ENCODE measurements at places on chromosomes 11 and 22.
A peak's percentile ranks its signal among the peaks of the same experiment; 100 is the strongest.

DNA sequence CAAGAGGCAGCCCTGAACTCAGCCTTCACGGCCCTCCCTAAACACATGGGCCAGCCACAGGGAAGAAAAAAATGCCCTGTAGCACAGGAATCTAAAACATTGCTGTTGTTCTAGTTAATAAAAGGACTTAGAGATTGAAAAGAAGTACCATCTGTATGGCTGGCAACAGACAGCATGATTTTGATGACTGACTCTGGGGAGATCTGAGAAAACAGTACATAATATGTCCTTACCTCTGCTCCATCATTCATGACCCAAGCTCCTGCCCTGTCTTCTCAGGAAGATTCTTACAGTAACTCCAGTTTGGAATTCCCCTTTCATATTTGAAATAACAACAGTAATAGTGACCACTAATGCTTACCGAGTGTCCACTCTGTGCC, 244.2 kb downstream of the ETS1 start:
- no peak for DNase-seq

- DNase-seq = no peak
Measured at GRCh38 chr11:126317756-126318573, 14.1 kb downstream of the DCPS start.

DNA sequence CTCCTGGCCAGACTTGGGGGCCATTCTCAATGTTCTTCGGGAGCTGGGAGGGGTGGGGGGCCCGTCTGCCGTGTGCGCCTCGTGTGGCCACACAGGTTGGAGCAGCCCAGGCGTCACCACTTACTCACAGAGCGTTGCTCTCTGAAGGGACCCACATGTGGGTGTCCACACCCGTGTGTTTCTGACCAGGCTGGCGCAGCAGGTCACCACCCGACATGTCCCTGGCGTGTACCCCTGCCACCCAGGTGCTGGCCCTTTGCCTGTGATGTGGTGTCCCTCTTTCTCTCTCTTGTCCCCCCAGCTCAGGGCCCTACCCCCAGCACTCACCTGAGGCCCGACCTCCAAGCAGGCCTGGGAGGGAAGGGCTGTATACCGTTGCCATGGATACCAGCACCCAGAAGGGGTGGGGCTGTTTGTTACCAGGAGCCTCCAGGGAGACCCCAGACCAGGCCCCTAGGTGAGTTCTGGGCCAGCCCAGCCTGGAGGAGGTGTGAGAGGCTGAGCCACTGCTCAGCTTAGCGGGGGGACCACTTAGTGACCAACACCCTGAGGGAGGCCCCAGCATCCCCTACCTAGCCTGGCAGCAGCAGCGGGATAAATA, 1.4 kb downstream of the LMNTD2 start:
- no peak for DNase-seq

GRCh38 chr11:32400196-32400595, 35.1 kb downstream of the WT1 start:
- DNase-seq = no peak

DNA sequence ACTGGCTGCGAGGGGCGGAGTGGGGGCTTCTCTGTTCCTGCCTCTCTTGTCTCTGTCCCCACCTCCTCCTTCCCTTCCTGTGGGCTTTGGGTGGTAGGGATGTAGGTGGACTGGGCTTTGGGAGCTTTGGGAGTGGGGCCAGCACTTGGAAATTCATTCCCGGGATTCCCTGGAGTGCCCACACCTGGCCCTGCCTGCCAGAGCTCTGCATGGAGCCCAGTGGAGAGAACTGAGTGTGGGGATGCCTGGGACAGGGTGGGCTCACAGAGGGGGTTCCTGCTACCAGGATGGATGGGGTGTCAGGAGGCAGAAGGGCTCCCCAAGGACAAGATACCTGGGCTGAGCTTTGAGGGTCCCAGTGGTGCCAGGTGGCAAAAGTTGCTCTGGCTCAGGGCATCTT, 22.3 kb downstream of the CSF2RB start:
- DNase-seq = no peak

DNA sequence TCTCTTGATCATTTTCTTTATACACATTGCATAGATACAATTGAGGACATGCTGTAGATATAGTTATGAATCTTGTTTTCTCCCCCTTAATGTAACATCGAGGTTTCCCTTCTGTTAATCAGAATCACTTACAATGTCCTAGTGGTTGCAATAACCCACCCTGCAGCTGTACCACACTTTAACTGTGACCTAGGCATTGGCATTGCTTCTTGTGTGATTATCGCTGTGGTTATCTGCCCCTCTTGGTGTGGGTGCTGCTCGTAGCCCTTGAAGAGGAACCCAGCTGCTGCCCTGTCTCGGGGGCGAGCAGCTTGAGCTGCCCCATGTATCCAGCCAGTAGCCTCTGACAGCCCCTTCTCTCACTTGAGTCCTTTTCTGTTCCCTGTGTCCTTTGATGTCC, 1.5 kb downstream of the DGAT2 start:
- no peak for DNase-seq

DNA sequence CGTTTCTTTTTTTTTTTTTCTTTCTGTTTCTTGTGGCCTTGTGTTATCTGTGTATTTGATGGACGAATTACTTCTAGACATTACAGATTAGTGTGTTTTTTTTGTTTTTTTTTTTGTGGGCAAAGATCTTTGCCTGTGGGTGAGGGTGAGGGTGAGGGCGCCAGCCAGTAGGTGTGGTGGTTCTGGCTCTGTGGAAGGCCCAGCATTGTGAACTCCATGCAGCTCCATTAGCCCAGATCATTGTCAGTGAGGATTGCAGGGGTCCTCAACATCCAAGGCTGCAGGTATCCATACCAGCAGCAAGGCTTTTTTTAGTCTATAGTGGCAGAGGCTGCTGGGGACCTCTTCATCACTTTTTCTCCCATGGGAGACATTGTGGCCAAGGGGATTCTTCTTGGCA, 13.7 kb downstream of the BIRC2 start:
- DNase-seq = no peak

GRCh38 chr22:46389081-46389480, 53.6 kb downstream of the TRMU start:
- DNase-seq = no peak

DNA sequence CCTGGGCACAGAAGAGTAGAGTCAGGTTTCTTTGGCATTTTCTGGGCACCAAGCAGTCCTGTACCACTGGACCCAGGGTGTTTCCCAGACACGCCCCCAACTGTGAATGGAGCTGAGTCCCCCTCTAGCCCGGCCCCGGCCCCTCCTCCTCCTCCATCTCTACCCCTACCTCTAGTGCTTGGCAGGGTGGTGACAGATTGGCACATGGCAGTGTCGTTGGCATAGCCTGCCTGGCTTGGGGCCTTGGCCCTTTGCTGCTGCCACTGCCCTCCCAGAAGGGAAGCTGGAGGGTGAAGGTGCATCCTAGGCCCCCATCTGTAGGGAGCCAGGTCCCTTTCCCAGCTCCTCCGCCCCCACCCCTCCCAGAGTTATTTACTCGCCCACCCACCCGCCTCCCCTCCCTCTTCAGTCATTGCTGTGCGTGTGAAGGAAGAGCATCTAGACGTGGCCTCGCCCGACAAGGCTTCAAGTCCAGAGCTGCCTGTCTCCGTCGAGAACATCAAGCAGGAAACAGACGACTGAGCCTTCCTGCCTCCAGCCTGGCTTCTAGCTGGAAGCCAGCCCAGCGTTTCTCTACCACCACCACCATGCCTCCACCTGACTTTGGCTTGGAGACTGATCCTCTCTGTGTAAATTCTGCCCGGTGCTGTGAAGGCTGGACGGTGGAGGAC, 10.9 kb downstream of the CHADL start:
- no peak for DNase-seq

- no peak for DNase-seq
Measured at GRCh38 chr11:120062561-120062930, 75.4 kb downstream of the TRIM29 start.

DNA sequence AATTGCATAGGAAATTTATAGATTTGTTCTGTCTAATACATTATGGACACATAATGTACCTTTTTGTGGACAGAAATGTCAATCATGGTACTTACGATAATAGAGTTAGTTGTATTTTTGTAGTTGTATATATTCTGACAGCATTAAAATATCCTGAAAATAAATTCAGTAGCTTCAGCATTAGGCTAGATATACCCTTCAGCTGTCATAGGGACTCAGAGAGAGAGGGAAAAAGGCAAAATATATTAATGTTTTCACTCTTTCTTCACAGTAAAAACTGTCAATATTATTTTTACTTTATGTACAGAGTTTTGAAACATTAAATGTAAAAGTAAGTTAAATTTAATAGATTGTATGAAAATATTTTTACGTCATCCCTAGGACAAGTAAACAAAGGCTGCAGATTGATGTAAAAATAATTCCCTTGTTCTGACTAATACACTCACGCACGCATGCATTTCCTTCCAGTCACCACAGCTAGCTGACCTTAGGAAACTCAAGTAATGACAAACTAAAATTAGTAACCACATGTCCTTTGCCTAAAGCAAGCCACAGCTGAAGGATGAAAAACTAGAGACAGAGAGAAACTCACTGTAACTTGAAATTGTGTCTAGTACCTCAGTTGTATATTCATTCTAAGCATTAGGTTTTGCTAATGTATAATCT, 104.7 kb upstream of the CARD18 start:
- no peak for DNase-seq

- no peak for DNase-seq
Measured at GRCh38 chr11:74683279-74683871, 47.9 kb downstream of the CHRDL2 start.

GRCh38 chr11:73243093-73243485, 25.0 kb downstream of the P2RY2 start:
- DNase-seq = no peak

- DNase-seq = peak; percentile 26
Measured at GRCh38 chr11:66291706-66292542, at the start of gene TMEM151A. TMEM151A (plus strand) TSS chr11:66291894; CDS start chr11:66292014, 120 bp downstream.

- no peak for DNase-seq
Measured at GRCh38 chr11:63919267-63920125, 2.5 kb upstream of the RCOR2 start.

GRCh38 chr11:76768909-76769560, 14.1 kb upstream of the TSKU start:
- no peak for DNase-seq

- no peak for DNase-seq
Measured at GRCh38 chr11:66922551-66922950, 35.6 kb downstream of the PC start.

DNA sequence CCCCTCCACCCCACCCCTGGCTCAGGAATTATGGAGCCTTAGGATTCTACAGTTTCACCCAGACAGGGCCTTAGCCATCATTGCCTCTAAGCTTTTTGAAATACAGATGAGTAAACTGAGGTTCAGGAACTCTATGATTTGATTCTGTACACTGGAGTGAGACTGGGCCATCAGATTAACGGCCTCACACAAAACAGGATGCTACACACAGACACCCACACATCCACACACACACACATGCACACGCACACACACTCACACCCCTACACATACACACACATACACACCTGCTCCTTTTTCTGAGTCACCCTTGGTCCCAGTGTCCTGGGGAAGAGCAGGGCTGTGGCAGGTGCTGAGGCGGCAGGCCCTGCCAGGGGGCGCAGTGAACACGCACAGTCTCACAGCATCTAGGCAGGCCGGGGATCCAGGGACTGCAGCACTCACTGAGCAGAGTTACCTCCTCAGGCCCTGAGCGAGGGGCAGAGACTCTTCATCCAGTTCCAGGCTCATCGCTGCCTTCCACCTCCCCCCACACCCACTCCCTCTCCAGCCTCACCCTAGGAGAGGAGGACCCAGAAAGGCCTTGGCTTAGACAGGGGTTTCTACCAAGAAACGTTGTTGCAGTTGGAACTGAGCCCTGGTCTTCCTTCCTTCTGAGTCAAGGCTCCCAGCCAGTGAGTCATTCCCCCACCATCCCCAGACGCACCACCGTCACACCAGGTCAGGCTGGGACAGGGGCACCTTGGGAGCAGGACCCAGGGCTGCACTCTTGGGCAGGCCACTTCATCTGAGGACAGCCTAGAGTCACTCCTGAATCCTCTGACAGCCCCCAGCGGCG, 89.8 kb upstream of the PARVA start:
- DNase-seq = peak; percentile 65

- DNase-seq = no peak
Measured at GRCh38 chr11:79025097-79025496, 415.7 kb downstream of the TENM4 start.

DNA sequence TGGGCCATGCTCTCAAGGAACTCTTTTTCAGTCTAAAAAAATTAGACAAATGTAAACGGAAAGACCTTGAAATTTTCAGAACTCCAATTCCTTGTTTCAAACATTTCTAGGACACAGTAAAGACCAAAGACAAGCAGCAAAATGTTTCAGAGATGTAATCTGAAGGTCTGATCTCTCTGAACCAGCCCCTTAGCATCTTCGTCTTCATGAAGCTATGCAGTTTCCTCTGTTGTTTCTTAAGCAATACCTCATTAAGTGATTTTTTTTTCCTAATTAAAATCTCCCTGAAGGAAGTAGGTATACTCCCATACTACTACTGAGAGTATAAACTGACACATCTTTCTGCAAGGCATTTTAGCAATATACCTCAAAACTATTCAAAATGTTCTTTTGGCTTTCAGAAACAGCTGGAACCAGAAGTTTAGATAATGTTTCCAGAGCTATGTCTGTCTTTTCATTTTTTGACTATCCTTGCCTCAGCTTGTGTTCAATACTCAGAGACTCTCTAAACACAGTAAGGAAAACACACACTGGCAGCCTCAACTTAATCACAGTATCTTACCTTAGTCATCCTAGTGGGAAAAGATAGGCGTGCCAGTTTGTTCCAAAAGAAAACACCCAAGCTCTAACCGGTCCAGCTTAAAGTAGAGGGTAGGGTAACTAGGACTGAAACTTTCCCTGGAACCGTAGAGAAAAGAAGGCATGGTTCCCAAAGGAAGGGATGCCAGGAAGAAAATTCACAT, 25.1 kb downstream of the SBF2 start:
- no peak for DNase-seq

DNA sequence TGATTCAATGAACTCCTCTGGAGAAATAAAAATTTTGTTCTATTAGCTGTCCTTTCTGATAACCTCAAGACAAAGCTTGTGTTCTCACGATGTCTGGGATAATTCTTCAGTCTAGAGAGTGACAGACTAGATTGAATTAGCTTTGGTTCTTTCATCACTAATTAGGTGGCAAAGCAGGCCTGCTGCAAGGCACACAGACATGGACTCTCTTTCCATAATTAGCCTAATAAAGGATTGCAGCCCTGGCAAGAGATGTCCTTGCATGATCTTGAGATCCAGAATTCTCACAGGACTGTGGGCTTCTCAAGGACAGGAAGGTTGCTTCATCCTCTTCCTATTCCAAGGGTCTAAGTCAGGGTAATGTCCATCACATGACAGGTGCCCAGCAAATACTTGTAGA, 245.6 kb upstream of the ZC3H12C start:
- DNase-seq = no peak

DNA sequence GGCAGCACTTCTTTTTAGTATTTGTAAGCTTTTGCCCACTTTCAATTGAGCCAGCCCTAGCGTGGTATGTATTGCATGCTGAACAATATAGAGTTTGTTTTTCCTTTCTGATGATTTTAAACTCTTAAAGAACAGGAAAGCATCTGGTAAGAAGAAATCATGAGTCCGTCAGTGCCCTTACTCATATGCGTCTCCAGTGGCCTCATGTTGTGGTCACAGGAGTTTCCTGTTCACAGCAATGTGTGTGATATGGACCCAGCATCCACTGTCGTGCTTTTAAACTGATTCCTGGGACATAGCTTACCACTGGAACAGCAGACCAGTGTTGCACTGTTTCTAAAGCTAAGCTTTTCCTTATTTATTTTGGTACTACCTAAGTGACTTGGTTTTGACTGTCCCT, 40.1 kb downstream of the BID start:
- no peak for DNase-seq

- no peak for DNase-seq
Measured at GRCh38 chr11:105229761-105230160, 90.2 kb upstream of the CARD18 start.

Data from NCI-H1092 (cell line).